CD14-positive monocyte (primary cell): ENCODE measurements at places on chromosomes 2 and 18. TPM values are rescaled to one million over a fixed set of nuclear protein-coding genes. Genes with fewer than 3 reads are reported as not detected.

PDK1 gene
- 4.1 and 5.4 TPM in 2 replicates for polyA plus RNA-seq

- no peak overlapping the region for H3K27ac ChIP-seq
- no peak for DNase-seq
- H3K4me3 ChIP-seq, result no peak overlapping the region
- H3K4me1 ChIP-seq, result no peaks in the 10 kb centered on the region
- no peaks in the 10 kb centered on the region for H3K27me3 ChIP-seq
These were observed 151.2 kb upstream of the CCDC68 start for GRCh38 chr18:55110436-55110835.

GRCh38 chr2:45288532-45289417 lies 279.5 kb upstream of the SIX2 start:
- no peak overlapping the region for H3K27ac ChIP-seq
- no peaks in the 10 kb centered on the region for H3K36me3 ChIP-seq
- no peak overlapping the region for H3K4me3 ChIP-seq
- no peaks in the 10 kb centered on the region for H3K27me3 ChIP-seq

DNA sequence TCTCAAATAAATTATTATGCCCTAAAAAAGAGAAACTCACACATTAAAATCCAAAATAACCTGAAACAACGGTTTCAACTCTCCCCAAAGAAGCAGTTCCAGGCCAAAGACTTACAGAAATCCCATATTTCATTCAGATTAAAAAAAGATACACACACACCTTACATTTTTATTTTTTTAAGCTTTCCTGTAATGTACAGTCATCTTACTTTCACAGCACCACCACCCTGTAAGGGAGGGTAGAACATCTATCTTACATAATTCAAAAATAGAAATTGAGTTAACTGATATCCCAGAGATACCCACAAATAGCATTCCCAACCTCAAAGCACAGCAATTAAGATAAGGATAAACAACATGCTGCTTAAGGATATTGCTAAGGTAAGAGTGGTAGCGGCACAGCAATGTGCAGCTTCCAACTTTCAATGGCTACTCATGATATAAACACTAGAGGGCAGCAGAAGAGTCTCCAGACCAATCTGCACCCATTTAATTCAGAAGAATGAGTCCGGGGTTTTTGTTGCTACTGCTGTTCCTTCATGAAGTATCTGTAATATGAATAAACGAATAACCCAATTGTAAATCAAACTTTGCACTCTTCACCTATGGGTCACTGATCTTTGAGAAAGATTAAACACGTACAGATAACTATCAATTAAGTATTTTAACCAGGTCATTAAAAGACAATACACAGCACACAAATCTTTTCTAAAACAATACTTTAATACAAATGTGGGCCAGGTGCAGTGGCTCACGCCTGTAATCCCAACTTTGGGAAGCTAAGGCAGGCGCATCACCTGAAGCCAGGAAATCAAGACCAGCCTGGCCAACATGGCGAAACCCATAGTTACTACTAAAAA lies 11.3 kb downstream of the GFPT1 start:
- no peak overlapping the region for H3K27ac ChIP-seq
- H3K36me3 ChIP-seq, result peaks cover 25% of the 10 kb centered on the region
- no peaks in the 10 kb centered on the region for H3K27me3 ChIP-seq
- H3K4me1 ChIP-seq, result no peaks in the 10 kb centered on the region
- no peak overlapping the region for H3K4me3 ChIP-seq
- peak; percentile 50 for DNase-seq

DNA sequence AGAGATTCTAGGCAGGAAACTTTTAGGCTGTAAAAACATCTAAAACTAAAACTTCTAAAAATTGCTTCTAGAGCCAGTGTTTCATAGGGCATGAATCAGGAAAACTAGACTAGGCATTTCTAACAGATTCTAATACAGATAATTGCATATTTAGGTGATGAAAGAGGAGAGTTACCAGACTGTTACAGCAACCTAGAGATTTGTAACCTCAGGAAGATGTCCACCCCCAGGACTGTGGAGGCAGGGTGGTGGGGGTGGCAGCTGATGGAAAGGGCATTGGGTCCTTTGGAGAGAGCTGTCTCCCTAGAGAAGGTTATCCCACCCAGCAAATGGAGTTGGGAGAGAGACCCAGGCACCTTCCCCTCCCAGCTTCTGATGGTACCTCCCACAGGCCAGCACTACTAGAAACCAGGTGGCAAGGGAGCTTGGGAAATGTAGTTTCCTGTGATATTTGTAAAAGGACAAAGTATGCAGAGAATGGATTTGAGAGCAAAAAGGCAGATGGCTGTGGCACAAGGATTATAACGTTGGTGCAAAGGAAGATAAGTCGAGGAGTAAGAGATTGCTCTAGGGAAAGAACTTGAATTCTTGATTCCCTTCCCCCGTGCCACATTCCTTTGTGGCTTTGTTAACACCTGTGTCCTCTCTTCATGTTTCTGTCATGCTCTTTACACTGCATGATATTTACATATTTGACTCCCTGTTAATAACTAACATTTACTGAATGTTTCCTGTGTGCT lies 75.6 kb upstream of the MGAT5 start:
- no peak overlapping the region for H3K4me3 ChIP-seq
- no peaks in the 10 kb centered on the region for H3K36me3 ChIP-seq
- H3K27ac ChIP-seq, result no peak overlapping the region

GRCh38 chr2:206164261-206164862 lies 4.7 kb downstream of the EEF1B2 start:
- DNase-seq, result peak; percentile 34
- H3K4me3 ChIP-seq, result no peak overlapping the region
- H3K27ac ChIP-seq, result no peak overlapping the region
- H3K27me3 ChIP-seq, result no peaks in the 10 kb centered on the region
- peaks cover 14% of the 10 kb centered on the region for H3K4me1 ChIP-seq
- peaks cover 18% of the 10 kb centered on the region for H3K36me3 ChIP-seq

SOWAHC gene
- 2.6 and 2.7 TPM in 2 replicates for polyA plus RNA-seq

- no peaks in the 10 kb centered on the region for H3K27me3 ChIP-seq
- peak overlapping the region; percentile 35 for H3K27ac ChIP-seq
- H3K36me3 ChIP-seq, result peaks cover 80% of the 10 kb centered on the region
- H3K4me1 ChIP-seq, result no peaks in the 10 kb centered on the region
- H3K4me3 ChIP-seq, result no peak overlapping the region
These were observed 95.5 kb upstream of the TTC27 start for GRCh38 chr2:32532341-32532740.

C2orf66 gene
- polyA plus RNA-seq, result not detected

GRCh38 chr2:114609801-114610200 lies 167.4 kb downstream of the DPP10 start:
- H3K4me3 ChIP-seq, result no peak overlapping the region
- H3K27ac ChIP-seq, result no peak overlapping the region
- DNase-seq, result no peak

GRCh38 chr18:77635451-77635850 lies 385.8 kb downstream of the GALR1 start:
- H3K27ac ChIP-seq, result no peak overlapping the region
- H3K36me3 ChIP-seq, result no peaks in the 10 kb centered on the region
- no peaks in the 10 kb centered on the region for H3K4me1 ChIP-seq
- no peak for DNase-seq
- H3K4me3 ChIP-seq, result no peak overlapping the region

CTNNA2 gene
- not detected for polyA plus RNA-seq

SERPINB10 gene
- 0.56 and 1.3 TPM in 2 replicates for polyA plus RNA-seq

IL36RN gene
- not detected in 2 replicates for polyA plus RNA-seq

GRCh38 chr18:58316396-58317342 lies 272.6 kb downstream of the NEDD4L start:
- no peak overlapping the region for H3K4me3 ChIP-seq
- peak overlapping the region; percentile 22 for H3K27ac ChIP-seq
- H3K27me3 ChIP-seq, result no peaks in the 10 kb centered on the region
- H3K36me3 ChIP-seq, result no peaks in the 10 kb centered on the region

- H3K4me3 ChIP-seq, result peak overlapping the region; percentile 81
- DNase-seq, result no peak
- peak overlapping the region; percentile 92 for H3K27ac ChIP-seq
- H3K4me1 ChIP-seq, result peaks cover 35% of the 10 kb centered on the region
- no peaks in the 10 kb centered on the region for H3K27me3 ChIP-seq
These were observed 4.4 kb upstream of the ZEB2 start for GRCh38 chr2:144524118-144525009.

DNA sequence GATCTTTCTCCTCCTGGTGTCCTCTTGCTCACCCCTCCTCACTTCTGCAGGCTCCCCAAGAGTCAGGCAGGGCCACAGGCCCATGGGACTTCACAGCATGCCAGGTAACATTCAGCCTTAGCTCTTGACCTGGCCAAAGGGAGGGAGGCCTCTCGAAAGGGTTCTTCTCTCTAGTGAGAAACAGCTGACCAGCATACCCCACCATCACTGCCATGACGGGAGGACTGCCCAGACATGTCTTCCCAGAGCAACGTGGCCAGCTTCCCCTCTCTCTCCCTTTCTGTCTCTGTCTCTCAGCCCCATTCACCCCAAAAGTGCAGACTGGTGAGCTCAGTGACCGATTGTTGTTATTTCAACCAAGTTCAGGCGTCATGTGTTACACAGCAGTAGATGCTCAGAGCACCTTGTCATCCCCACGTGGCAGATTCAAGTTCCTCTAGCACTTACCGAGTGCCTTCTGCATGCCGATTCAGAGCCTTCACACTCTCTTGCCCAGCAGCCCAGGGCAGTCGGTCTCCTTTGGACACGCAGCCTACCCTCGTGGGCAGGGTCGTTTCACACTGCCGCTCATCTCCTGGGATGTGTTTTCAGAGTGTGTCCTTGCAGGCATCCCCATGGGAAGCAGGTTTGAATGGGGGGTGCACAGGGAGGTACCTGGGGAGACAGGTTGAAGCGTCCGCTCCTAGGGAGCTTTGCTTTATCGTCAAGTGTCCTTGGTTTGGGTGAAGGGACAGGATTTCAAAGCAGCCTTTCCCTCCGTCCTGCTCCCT lies 259.9 kb downstream of the NDUFA10 start:
- H3K27me3 ChIP-seq, result no peaks in the 10 kb centered on the region
- no peak overlapping the region for H3K27ac ChIP-seq
- no peaks in the 10 kb centered on the region for H3K4me1 ChIP-seq
- no peak for DNase-seq
- no peaks in the 10 kb centered on the region for H3K36me3 ChIP-seq

GRCh38 chr2:32741575-32741974 lies 113.7 kb downstream of the TTC27 start:
- DNase-seq, result no peak
- no peak overlapping the region for H3K4me3 ChIP-seq
- H3K4me1 ChIP-seq, result no peaks in the 10 kb centered on the region
- H3K36me3 ChIP-seq, result peaks cover 15% of the 10 kb centered on the region
- H3K27ac ChIP-seq, result no peak overlapping the region
- H3K27me3 ChIP-seq, result no peaks in the 10 kb centered on the region

DNA sequence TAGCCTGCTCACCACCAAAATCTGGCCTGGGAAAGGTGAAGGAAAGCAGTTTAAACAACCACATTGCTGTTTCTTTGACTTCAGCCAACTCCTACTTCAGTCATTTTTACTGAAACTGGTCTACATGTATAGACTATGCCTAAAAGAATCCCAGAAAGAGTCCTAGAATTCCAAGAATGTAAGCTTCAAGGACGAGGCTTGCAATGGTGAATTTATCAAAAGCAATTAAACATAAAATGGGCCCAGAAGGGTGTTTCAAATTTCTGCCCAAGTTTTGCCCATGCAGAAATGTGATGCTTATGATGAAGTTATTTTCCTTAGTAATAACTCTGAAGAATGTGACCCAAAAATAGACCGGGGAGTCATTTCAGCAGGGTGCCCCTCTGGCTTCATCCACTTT lies 16.6 kb downstream of the EN1 start:
- H3K36me3 ChIP-seq, result no peaks in the 10 kb centered on the region
- H3K4me1 ChIP-seq, result no peaks in the 10 kb centered on the region
- H3K4me3 ChIP-seq, result no peak overlapping the region
- H3K27me3 ChIP-seq, result peaks cover 85% of the 10 kb centered on the region

GRCh38 chr18:43534511-43534910 lies 257.2 kb upstream of the SYT4 start:
- H3K36me3 ChIP-seq, result no peaks in the 10 kb centered on the region
- H3K4me1 ChIP-seq, result no peaks in the 10 kb centered on the region
- H3K27ac ChIP-seq, result no peak overlapping the region
- H3K4me3 ChIP-seq, result no peak overlapping the region
